Lung (tissue), 17 donors: ENCODE measurements at places on chromosomes 6 and 20.
A peak's percentile ranks its signal among the peaks of the same experiment; 100 is the strongest.

DNA sequence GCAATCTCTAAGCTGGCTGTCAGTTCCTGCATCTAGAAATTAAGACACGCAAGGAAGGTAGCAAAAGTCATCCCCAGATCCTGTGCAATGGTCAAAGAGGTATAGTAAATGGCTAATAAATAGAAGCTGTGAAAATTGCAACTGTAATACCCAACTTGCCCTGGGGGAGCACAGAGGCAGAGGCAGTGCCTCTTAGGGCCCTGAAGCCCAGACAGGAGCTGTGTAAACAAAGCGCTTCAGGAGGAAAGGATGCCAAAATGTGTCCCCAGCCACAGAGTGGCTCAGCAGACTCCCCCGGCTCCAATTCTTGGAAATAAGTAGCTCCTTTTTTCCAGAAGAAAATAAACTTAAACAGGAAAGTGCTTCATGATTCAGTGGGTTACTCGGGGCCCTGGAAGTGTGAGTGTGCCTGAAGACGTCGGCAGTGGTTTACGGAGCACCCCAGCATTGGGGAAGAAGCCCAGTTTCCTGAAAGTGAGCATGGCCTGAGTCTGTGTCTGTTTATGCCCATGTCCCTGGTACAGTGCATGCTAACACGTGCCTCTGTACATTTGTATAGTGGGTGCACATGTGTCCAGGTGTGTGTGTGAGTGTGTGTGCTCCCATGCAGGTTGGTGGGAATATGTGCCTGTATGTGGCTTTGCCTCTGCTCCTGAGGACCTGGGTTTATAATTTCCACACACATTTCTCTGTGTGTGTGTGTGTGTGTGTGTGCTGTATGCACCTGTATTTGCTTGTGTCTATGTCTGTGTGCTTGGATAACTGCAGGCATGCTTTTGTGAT is 246.7 kb downstream of the MAFB start:
- peak; percentile 88 for DNase-seq

GRCh38 chr6:19836799-19837510 is at the start of gene ID4:
Gene ID4 (plus strand): TSS chr6:19837370. CDS start chr6:19837755, 385 bp downstream.
- DNase-seq: peak; percentile 100

DNA sequence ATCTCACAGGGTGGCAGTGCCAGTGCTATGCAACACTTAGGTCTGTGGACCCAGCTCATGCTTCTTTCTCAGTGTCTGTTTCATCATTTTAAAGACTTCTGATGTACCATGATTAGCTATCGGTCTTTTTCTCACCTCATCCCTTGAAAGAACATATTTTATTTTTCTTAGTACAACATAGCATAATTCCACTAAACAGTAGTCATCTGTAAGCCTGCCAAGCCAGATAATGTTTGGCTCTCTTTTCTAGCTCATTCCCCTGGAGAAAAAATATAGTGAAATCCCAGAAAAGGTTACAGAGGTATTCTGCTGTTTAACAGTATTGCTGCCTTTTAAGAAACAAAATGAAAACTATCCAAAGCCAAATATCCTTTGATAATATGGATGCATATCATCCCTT is 177.0 kb upstream of the MMS22L start:
- no peak for DNase-seq

GRCh38 chr6:9295644-9296043 is 860.3 kb upstream of the SLC35B3 start:
- no peak for DNase-seq

GRCh38 chr20:57038608-57039440 is 227.6 kb downstream of the BMP7 start:
- DNase-seq: no peak

DNA sequence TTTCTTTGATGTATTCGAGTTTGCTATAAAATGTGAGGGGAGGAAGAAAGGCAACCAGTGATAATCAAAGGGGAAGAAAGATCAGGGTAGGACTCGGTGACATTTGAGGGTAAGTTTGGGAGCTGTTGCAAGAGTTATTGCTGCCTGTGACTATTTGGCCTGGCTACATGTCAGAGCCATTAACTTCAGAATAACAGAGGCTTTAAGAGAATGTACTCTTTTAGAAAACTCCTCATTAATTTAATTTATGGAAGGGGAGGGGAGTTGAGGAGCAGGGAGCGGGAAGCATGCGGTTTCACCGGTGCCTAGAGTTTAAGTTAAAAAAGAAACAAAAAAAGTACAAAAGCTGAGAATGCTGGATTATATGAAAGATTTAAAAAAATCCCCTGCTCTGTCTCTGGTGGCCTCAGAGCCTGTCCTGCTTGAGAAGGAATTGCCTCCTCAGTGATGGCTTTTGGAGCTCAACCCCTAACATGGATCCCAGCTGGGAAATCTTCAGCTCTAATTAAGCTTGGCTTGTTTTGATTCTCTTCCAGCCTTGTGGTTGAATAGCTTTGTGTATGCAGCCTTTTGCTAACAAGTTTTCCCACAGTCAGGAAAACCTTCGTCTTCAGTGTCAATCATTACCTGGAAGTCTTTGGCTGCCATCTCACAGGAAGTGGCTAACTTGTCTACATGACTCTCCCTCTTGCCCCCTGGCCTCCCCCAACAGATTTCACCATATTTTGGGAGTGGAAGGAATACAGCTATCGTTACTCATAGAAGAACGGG is 238.2 kb downstream of the SOX4 start:
- peak; percentile 89 for DNase-seq

DNA sequence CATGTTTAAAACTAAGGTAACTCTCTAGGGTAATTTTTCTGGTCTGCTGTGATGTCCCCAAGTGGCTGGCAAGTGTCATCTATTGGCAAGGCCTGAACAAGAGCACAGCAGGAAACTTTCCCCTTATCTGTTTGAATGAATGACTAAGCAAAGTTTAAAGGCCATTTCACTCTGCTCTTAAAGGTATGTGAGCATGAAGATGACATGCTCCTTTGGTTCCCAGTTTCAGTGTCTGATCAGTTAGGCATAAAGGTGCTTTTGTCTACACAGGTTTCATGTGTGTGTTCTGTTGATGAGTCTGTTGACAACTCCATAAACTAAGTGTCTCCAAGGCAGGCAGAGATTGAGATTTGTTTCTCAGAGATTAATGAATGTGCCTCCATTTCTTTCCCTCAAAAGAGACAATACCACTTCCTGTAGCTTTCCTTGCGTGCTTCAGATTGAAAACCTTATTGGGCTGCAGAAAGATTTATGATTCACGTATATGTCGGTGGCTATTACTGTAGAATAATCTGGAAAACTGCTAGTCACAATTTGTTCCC is 83.9 kb downstream of the MAP3K7 start:
- no peak for DNase-seq

GRCh38 chr6:158026054-158026900 is 44.6 kb downstream of the SYNJ2 start:
- peak; percentile 95 for DNase-seq

DNA sequence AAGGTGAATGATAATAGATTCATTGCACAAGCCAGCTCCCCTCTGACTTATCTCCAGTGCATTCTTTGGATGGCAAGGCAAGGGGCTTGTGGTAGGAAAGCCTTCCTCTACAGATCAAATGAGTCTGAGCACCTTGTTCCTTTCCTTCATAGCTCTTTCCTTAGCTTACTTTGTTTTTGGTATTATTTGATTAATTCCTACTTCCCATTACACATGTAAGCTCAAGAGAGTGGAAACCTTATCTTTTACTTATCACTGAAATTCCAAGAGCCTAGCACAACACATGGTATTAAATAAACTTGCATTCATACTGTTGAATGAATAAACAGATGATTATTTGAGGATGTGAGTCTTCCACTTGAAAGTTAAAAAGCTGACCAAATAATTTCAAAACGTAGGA is 41.7 kb downstream of the FRK start:
- no peak for DNase-seq

DNA sequence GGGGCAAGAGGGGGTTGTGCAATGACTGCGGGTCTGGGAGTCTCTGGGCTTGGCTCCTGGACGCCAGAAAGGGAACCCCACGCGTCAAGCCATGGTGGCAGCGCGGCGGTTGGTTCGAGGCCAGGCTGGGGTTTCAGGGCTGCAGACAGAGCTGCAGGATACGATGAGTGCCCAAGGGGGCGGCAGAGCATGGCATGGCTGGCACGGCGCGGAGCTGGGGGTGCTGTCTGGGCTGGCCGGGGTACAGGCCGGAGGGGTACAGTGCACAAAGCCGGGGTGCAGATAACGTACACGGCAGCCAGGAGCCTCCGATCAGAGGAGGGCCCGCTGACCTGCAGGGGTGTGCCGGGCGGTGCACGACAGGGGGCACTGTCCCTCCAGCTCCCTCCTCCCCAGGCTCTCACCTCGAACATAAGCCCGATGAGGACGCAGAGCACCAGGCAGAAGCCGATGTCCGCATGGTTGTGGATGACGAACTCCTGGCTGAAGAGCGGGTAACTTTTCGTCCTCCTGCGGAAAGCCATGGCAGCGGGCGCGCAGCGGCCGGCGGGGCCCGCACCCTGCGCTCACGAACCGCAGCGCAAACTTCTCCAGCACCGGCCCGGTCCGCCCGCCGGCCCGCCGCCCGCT is 353 bp downstream of the TRAM2 start:
- DNase-seq: peak; percentile 81

DNA sequence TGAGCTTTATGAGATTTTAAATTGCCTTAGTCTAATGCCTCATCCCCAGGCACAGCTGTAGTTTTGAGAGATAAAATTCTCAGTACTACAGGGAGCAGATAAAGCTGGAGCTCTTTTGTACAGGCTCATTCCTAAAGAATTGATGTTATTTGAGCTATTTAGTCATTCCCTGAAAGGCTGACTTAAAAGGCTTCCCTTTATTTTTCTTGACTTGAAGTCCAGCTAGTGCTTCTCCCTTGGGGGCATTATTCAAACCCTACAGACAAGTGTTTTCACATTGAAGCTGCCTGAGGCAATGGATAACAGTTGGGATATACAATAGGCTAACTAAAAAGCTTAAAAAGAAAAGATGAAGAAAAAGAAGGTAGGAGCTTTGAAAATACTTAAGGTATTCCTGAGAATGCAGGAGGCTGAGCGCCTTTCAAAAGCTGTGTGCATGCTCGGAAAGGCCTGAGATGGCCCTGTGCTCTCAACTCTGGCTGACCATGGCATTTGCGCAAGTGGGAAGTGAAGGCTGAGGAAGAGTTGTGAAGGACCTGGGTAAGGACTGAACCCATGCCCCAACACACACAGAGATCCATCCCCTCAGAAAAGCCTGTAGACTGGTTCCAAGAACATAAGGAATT is 315.1 kb downstream of the SMOC2 start:
- DNase-seq: no peak

GRCh38 chr6:16007146-16007545 is 121.7 kb upstream of the MYLIP start:
- DNase-seq: no peak

DNA sequence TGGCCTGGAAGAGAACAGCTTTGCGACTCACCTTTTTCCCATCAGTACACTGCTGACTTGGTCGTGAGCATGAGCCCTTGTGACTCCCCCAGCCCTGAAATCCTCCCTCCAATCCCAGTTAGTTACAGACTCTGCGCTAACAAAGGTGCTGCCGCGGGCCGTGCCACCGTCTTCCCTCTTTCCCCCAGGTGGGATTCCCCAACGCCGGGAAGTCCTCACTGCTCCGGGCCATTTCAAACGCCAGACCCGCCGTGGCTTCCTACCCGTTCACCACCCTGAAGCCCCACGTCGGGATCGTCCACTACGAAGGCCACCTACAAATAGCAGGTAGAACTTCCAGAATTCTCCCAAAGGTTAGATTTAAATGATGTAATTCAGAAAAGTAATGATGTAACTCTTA is 16.1 kb downstream of the MTG2 start:
- no peak for DNase-seq

- no peak for DNase-seq
These were observed 30.7 kb downstream of the ASIP start for GRCh38 chr20:34271956-34272355.
